A549 (cell line): ENCODE measurements at places on chromosomes 2 and 18. TPM values are rescaled to one million over a fixed set of nuclear protein-coding genes. Genes with fewer than 3 reads are reported as not detected.

The CXCR2 gene
- polyA plus RNA-seq = not detected in 3 replicates

The SPP2 gene
- polyA plus RNA-seq = not detected in 3 replicates

The PRLH gene
- polyA plus RNA-seq = not detected in 3 replicates

The GPR45 gene
- polyA plus RNA-seq = 0.09 TPM in 1 of 3 replicates, not detected in the others

The FAM161A gene
- polyA plus RNA-seq = 11.0 to 12.3 TPM (median 11.8 TPM) in 3 replicates

The IMMT gene
- 101 to 109 TPM (median 107 TPM) in 3 replicates for polyA plus RNA-seq

The TRIB2 gene
- 0.03 to 0.32 TPM (median 0.20 TPM) in 3 replicates for polyA plus RNA-seq

The ERLEC1 gene
- 53.7 to 58.7 TPM (median 57.1 TPM) in 3 replicates for polyA plus RNA-seq

The ARHGAP28 gene
- 0.13 to 0.18 TPM (median 0.16 TPM) in 3 replicates for polyA plus RNA-seq

The TMEM178A gene
- 0.13 to 0.15 TPM in 2 of 3 replicates, not detected in the other for polyA plus RNA-seq

- DNase-seq = no peak
These were observed 3.1 kb downstream of the ARHGAP25 start for GRCh38 chr2:68737711-68738110.

DNA sequence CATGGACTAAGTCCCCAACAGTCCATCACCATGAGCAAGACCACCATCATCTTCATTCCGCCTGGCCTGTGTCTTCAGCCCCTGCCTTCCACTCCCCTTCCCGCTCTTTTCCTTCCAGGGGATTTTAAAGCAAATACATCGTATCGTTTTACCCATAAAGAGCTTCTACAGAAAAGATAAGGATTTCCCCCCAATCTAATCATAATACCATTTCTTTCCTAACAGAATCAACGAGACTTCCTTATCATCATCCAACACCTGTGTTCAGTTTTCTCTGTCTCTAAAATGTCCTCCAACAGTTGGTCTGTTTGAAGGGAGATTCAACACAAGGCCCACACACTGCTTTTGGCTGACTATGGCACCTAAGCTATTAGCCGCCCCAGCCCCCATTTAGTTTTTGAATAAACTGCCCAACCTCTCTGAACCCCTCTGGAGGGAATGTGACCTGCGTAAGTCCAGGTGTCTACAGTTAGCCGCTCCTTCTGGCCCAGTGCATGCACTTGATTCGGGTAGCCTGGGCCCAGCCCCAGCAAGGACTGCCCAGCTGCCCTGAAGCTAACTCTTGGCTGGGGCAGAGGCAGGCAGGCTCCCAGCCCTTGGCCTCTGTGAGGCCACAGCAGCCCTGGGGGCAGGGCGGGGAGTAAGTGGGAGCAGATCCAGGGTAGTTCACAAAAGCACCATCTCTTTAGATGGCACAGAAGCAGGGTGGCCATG, 25.3 kb upstream of the SEMA4C start:
- DNase-seq = no peak

- DNase-seq = peak; percentile 43
These were observed 25.2 kb upstream of the REL start for GRCh38 chr2:60855989-60856669.

DNA sequence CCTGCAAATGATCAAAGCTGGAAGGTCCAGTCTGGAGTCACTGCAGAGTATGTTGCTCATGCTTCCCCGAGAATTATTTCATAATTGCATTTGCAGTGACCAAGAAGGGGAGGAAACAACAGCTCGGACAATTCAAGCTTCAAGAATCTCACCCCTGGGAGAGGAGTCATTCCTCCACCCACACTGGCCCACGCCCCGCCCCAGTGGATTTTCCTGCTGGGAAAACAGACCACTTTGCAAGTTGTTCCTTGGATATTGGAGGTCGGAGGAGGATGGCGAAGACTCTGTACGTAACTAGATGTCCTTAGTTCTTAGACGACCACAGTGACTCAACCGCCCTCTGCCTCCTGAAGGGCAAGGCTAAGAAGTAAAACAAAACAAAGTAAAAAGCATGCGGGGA, 159.4 kb downstream of the TPO start:
- DNase-seq = no peak

- DNase-seq = no peak
These were observed 4.5 kb downstream of the CXCR2 start for GRCh38 chr2:218130377-218130776.

DNA sequence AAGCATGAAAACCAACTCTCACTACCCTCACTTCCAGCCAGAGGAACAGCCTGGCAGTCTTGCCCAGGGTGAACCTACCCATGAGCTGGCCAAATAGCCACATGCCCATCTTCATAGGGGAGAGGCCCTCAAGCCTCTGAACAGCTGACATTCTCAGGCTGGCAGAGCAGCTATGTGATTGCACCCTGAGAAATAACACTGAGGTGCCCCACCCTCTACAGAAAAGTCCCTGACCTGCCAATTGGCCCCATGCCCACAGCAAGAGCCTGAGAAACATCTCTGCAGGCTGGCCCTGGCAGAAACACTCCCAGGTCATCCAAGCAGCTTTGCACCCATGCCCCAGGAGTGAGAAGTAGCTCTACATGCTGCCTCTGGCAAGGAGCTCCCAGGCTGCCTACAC, 127.4 kb upstream of the OTX1 start:
- no peak for DNase-seq

- no peak for DNase-seq
These were observed 30.5 kb downstream of the GCKR start for GRCh38 chr2:27527182-27527581.

DNA sequence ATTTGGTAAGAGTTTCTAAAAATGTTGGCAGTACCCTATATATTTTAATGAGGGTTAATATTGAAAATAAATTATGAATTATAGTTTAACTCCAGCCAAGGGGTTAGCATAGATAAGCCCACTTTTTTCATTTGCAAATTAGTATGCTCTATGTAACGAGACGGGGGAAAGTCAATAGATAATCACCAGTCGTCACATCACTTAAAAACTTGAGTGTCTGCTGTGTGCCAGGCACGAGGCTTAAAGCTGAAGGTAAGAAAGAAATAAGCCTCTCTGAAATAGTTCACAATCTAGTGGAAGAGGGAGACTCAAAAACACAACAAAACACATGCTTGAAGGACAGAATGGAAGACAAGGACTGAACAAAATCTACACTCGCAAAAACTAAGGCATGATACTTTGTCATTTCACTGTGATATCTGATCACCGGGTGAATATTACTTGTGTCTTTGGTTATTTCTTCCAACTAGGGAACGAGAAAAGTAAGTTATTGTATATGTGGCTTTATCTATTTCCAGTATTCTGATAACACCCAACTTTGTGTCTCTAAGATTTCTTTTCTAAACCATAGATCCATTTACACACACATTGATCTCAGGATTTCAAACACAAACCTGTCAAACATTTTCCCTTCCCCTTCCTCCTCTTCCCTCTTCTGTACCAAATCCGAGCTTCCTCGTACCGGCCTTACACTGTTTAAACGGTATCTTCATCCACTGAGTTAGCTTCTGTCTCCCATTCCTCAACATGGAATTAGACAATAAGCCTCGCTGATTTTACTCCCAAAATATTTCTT, 199.1 kb downstream of the PIEZO2 start:
- no peak for DNase-seq

GRCh38 chr2:71951718-71952404, 195.8 kb downstream of the CYP26B1 start:
- DNase-seq = no peak

GRCh38 chr18:62729487-62730386, 14.4 kb downstream of the PHLPP1 start:
- DNase-seq = no peak

- DNase-seq = no peak
These were observed 99.8 kb downstream of the FAM210A start for GRCh38 chr18:13626544-13626908.
